ENCODE measurements at places on chromosomes 1 and 21.

DNA sequence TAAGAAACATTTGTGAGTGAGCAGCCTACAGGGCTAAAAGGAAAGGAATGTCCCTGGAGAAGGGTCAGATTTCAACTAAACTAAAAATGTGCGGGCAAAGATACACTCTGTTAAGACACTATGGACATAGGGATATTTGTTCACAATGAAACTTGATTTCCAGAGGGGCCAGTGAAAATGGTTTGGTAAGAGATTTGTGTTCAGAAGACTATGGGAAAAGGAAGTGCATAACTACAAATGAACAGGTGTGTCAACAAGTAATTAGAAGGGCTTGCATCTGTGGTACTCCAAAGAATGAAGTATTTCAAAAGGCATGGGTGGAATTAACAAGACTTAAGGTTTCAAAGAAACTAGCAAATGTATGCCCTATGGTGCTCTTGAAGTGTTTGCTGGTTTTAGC lies 60.4 kb downstream of the NME7 start:
- no peak for DNase-seq

- DNase-seq: no peak
These were observed 255.1 kb downstream of the NFIA start for GRCh38 chr1:61337441-61337951.

- DNase-seq: no peak
These were observed 56.1 kb downstream of the NDUFS5 start for GRCh38 chr1:39082010-39082799.

DNA sequence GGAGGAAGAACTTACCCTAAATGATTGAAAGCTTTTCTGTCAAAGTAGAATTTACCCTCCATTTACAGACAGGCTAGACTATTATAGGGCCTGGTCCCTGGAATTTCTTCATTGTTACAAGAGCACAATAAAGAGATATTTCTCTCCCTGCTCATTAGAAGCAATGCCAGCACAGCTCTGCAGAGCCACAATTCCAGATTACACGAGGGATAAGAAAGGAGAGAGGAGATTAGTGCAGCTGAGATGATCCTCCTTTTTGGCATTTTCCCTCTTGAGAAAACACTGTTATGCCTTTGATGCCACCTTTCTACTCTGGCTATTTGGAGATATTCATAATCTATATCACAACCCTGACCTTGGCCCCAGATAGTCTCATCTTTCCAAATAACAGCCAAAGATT lies 1119.5 kb upstream of the TMPRSS15 start:
- DNase-seq: no peak

GRCh38 chr1:57010511-57010910 lies 44.7 kb upstream of the C8B start:
- DNase-seq: no peak

DNA sequence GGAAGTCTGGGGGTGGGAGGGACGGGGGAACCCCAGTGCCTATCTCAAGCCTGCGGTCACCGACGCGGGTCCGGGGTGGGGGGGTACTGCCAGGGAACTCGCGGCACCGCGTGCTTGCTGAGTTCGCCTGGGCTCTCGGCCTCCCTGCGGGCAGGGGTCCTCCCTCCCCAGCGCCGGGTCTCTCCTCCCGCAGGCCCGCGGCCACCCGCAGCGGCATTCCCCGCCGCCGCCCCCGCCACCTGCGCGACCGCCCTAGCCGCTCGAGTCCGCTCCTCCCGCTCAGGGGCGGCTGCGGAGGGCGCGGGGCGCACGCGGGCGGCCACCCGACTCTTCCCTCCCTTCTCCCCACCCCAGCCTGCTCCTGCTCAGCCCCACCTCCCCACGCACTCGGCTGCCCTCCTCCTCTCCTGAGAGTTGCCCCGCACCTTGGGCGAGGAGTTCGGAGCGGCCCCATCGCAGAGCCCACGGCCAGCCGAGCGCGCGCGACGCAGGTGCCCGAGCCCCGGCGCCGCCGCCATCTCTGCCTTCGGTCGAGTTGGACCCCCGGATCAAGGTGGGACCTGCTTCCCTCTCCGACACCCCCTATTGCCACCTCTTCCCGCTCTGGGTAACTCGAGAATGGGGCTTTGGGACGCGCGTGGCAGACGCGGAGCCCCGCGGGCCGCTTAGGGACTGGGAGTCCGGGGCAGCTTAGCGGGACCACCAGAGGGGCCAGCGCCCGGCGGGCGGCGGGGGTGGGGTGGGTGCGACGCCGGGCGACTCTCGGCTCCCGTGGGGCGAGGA lies 105.0 kb downstream of the LEPR start:
- no peak for DNase-seq
